ENCODE measurements at places on chromosomes 1 and 21.

DNA sequence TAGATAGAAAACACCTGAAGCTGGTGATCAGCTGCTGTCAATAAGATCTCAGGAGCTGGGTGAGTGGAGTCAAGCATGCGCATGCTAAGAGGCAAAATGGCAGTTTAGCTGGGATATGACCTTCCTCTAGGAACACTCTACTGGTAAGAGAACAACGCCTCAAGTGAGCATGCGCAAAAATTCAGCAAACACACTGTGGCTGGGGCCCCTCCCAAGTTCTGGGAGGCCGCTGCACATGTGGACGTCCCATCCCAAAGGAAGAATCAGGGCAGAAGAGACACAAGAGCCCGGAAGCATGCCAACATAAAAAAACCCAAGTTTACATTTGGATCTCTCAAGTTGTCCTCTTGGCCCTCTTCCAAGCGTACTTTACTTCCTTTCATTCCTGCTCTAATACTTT, 126.3 kb upstream of the F3 start:
- DNase-seq = no peak

GRCh38 chr1:10211805-10212410, 1.5 kb downstream of the KIF1B start:
- no peak for DNase-seq

GRCh38 chr1:28974432-28974831, 60.1 kb downstream of the EPB41 start:
- DNase-seq = no peak

DNA sequence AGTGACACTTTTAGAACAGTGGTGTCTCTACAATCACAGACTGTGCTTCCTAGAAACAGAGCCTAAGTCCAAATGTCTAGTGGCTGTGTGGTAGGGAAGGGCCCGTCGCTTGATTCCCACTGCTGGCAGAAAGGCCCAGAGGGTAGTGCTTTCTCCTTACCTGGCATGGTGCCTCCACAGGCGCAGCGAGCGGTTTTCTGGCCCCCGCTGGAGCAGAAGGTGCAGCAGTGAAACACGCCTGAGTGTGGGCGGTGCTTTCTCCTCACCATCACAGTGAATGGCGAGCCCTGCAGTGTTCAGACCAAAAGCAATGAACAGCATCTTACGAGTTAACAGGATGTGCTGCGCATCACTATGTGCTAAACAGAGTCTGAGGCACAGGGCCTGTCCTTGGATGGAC, 8.3 kb downstream of the TRIM45 start:
- DNase-seq = no peak

DNA sequence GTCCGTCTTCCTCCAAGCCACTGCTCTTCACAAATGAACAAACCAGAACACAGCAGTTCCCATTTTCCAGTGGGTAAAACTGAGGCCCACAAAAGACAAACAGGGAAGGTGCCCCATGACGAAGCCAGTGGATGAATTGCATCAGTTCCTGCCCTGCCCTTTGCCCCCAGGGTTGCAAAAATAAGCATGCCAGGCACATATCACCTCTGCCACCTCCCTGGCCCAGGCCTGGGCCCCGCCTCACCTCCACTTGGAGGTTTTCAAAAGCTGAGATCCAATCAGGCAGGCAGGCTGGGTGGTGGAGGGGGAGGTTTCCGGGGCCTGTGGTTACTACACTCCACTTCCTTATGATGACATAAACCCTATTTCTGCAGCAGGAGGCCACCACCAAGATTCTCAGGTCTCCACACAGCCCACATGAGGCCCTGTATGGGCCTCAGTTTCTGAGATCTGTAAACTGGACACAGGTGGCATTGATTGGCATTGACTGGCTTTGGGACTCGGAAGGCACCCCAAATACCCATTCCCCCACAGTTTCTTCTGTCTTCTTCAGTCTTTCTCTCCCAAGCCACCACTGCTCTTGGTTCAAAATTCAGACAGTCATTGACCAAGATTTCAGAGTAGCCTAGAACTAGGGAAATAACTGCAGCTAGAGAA, 4.1 kb downstream of the KIF21B start:
- peak; percentile 98 for DNase-seq

DNA sequence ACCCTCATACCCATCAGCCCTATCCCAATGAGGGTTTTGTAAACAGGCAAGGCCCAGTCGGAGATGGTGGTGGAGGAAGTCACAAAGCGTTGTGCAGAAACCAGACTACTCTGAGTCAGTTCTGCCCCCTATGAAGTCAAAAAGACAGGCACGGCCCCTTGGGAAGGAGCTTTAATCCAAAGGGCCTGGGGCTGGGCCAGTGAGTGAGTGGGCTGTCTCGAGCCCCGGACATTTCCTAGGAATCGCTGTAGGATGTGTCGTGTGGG, 442 bp upstream of the AHCYL1 start:
- no peak for DNase-seq

DNA sequence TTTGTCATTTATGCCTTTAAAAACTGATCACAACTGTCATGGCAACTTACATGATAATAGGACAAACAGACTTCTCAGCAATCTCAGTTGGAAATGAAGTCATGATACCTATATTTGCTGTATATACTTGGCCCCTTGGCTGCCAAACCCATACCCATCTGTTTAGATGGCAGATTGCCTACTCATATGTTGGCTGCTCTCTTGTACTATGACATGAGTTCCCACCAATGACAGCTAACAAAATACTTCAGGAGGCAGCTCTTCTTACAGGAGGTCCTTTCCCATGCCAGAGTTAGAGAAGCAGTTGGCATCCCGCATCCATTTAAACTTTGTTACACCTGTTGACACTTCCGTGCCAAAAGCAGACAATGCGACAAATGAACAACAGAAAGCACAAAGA, 603.1 kb upstream of the ADGRL2 start:
- no peak for DNase-seq

- DNase-seq = no peak
These were observed 200.0 kb downstream of the TOMM20 start for GRCh38 chr1:234928642-234929041.

DNA sequence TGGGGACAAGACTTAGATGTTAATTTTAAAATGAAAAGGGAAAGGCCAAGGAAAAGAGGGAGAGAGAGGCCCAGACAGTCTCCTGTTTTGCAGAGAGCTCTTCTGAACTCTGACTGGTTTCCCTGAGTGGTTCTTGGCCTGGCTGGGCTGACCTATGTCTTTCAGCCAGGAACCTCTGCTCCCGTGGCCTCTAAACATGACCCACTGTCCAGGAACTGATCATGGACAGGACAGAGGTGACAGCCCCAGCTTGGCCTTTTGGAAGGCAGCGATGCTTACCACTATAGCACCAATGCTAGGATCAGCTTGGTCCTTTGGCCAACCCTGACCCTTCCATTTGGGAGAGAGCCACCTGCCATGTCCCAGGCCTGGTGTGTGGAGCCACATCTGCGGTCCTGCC, 55.2 kb downstream of the PRDM16 start:
- no peak for DNase-seq

DNA sequence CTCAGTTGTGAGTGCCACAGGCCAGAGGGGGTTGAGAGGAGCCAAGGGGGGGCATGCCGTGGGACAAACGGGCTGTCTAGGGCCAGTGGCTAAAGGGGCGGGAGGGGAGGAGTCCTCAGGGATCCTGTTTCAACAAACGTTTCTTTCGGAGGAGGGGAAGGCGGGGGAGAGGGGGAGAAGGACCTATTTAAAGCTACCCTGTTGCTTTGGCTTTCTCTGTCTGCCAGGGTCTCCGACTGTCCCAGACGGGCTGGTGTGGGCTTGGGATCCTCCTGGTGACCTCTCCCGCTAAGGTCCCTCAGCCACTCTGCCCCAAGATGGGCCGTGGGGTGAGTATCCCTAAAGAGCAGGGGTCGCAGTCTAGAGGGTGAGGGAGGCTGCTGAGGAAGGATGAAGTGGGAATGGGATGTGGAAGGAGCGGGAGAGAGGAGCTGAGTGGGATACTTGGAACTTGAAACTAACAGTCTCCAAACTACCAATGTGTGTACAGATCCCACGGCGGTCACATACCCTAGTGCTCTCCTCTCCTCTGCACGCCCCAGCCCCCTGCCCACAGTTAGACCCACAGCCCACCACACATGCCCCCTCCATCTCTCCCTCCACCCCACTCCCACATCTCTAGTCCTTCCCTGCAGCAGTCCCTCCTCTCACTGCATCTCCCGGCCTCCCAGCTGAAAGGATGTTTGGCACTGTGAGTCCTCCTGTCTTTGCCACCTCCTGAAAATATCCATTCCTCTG, at the start of gene ATP1A2:
Gene ATP1A2 (plus strand): TSS at position 215 of the 738 bp plus-strand sequence. CDS start 103 bp downstream, at position 318.
- no peak for DNase-seq

- no peak for DNase-seq
These were observed 44.9 kb upstream of the SCMH1 start for GRCh38 chr1:41286992-41287391.

DNA sequence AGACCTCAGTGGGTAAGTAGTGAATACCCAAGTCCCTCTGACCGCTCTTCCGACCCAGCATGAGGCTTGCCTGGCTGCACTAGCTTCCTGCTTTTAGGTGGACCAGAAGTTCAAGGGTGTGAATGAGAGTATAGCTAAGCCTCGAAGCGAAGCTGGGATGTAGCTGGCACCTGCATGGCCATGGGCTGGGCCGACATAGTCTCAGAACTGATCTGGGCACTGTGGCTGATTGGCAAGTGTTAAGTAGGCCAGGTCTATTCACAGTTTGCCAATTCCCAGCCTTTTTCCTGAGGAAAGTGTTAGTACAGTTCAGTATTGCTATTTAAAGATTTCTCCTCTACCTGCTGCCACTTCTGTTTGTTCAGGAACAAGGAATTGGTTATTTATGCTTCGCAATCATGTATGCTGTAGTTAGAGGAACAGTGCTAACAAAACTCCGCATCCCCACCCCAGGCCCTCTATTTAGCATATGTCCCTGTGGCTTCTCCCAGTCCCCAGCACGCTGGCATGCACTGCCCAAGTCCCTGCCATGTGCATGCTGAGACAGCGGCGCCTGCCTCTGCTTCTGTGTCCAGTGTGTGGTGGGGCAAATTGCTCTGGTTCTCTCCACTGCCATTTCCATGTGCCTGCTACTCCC, 16.3 kb downstream of the SPATA46 start:
- DNase-seq = no peak

GRCh38 chr1:230407351-230407750, 18.8 kb downstream of the PGBD5 start:
- DNase-seq = no peak

GRCh38 chr21:29633756-29634155, 306.0 kb downstream of the GRIK1 start:
- no peak for DNase-seq

GRCh38 chr1:204465546-204466415, 28.8 kb downstream of the PIK3C2B start:
- no peak for DNase-seq

DNA sequence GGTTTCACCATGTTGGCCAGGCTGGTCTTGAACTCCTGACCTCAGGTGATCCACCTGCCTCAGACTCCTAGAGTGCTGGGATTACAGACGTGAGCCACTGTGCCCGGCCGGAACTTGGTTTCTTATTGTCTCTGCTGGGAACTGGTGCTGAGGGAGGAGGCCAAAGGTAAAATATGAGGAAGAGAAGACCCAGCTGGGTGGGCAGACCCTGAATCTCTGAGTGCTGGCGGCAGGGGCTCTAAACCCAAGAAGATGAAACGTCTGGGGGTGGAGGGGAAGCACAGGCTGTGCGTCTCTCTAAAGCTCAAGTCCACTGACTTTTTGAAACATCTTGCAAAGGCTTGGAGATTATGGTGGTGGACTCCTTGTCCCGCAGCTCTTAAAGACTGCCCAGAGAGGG, 82.0 kb upstream of the TLR5 start:
- DNase-seq = no peak

DNA sequence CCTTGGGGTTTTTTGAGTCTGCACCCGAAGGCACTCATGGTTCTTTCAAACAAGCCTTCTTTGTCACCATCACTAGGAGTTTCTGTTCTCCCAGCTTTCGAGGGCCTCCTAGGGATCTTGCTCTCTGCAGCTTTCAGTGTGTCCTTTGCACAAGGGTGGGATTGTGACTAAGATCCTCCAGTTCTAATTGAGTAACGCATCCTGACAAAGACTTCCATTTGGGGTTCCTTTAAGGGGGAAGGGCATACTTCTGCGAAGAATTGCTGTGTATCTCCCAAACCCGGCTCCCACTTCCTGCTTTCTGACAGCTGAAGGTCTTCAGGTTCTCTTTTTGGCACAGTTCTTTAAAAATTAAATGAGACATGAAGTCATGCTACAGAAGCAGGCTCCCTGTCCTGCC, 139.4 kb downstream of the EDEM3 start:
- DNase-seq = no peak

- DNase-seq = no peak
These were observed 78.4 kb downstream of the KCND3 start for GRCh38 chr1:111911061-111911460.

GRCh38 chr1:5620997-5621396, 371.2 kb downstream of the NPHP4 start:
- DNase-seq = no peak

GRCh38 chr21:43815107-43815613, 25.8 kb downstream of the RRP1 start:
- DNase-seq = no peak

DNA sequence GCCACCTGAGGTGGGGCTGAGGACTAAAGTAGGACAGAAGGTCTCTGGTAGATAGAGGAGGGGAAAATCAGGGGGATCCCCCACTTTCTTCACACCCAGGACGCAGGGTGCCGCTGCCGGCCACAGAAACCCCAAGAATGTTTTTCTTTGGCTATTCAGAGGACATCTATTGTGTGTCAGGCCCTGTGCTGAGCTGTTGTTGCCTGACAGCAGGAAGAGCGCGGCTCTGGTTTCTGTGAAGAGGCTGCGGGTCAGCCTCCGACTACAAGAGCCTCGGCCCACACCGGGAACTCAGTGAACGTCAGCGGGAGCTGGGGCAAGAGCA, 407 bp upstream of the PIGV start:
- DNase-seq = peak; percentile 87

DNA sequence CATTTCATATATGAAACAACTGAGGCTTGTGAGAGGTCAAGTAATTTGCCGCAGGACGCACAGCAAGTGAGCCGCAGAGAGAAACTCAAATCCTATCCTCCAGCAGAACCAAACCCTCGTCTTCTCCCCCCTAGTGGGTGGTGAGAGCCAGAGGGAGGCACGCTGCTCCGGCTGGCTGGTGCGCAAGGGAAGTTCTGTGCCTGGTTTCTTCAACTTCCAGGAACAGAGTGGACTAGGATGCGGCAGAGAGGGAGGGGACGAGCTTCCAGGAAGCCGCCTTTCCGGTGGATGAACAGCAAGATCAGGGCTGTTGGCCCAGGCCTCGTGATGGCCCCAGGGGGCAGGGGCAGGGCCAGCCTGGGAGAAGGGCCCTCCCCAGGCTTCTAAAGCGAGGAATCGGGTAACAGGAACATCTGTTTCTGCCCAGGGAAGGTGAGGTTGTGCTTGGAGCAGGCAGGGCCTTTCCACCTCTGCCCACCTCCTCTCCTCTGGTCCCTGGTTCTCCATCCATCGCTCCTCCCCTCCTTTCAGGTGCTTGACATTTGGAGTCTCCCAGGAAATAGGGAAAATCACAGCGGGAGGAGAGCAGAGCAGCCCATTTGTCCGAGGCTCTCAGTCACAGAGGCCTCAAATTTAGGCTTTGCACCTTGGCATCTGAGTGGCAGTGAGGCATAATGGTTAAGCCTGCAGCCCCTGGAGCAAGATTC, 16.8 kb upstream of the PDIK1L start:
- no peak for DNase-seq

- DNase-seq = no peak
These were observed 21.1 kb upstream of the SH2D5 start for GRCh38 chr1:20753589-20753988.

GRCh38 chr1:27522432-27523336, 32.7 kb upstream of the WASF2 start:
- DNase-seq = peak; percentile 76

GRCh38 chr1:196407358-196408051, 200.7 kb downstream of the KCNT2 start:
- DNase-seq = no peak

GRCh38 chr1:115284209-115284608, 53.8 kb downstream of the NGF start:
- DNase-seq = no peak

GRCh38 chr1:213103377-213104306, 52.6 kb downstream of the RPS6KC1 start:
- DNase-seq = no peak
